EH (cell line): ENCODE measurements at places on chromosomes 2 and 18.

GRCh38 chr2:215772634-215773563 is 240.5 kb downstream of the MREG start:
- DNase-seq = peak; percentile 64

GRCh38 chr2:195106681-195107380 is 550.2 kb upstream of the SLC39A10 start:
- DNase-seq = no peak

GRCh38 chr18:60538891-60539290 is 166.3 kb upstream of the MC4R start:
- no peak for DNase-seq

DNA sequence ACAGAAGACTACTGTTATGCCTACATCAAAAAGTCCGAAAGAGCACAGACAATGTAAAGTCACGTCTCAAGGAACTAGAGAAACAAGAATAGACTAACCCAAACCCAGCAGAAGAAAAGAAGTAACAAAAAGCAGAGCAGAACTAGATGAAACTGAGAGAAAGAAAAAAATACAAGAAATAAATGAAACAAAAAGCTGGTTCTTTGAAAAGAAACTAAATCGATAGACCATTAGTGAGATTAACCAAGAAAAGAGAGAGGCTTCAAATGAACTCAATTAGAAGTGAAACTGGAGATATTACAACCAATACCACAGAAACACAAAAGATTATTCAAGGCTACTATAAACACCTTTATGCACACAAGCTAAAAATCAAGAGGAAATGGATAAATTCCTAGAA is 271.8 kb downstream of the MBD2 start:
- no peak for DNase-seq

DNA sequence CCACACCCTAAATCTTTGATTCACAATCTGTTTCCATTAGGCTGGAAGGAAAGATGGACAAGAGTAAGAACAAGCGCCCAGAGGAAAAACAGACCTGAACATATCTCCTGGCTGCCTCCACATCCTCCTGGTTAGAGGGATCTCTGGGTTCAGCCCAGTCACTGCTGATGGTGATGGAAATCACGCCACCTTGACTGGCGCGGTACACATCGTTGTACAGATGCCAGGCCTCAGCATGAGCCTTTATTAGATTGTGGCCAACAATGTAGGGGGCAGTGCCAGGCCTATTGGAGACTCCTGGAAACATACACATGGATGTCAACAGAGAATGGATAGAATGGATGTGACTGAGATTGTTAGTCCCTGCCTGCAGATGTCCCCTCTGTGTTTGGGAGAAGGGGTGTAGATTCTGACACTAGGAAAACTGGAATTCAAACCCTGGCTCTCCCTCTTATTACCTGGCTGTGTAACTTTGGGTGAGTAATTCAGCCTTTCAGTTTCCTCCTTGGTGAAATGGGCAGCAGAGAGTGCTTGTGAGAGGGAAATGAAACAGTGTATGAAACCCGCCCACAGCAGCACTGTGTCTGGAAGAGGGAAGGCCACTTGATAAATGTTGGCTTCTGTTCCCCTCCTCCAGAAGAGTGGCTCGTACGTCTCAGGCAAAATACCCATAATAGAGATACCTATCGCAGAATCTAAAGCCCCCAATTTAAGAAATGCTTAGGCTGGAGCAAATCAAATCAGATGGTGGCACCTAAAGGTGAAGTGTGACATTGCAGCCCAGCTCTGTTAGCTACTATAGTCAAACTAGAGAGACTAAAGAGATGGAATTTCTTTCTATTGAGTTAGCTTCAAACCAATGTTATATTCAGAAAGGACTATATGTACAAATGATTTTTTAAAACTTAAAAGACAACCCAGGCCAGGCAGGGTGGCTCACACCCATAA is 36.2 kb downstream of the LCT start:
- no peak for DNase-seq
